Suppressor macrophage (primary cell): ENCODE measurements at places on chromosomes 7 and 10.

- DNase-seq = peak; percentile 42
These were observed 80.8 kb upstream of the KLF14 start for GRCh38 chr7:130814778-130815335.

DNA sequence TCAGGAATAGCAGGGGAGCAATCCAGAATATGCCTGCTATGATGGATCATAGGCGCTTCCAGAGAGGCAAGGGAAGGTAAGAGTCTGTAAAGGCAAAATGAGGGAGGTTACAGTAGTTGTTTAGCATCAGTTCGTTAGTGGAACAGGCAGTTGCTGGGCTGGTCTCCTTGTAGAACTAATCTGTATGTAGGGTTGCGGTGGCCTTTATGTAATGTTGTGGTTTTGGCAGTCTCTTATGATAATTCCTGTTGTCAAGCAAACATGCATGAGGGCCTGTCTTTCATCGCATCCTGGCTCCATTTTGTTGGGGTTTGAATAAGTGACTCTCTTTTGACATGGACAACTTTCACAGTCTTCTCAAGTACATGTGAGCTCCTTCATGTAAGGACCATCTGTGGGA lies 427.8 kb upstream of the LRGUK start:
- no peak for DNase-seq

DNA sequence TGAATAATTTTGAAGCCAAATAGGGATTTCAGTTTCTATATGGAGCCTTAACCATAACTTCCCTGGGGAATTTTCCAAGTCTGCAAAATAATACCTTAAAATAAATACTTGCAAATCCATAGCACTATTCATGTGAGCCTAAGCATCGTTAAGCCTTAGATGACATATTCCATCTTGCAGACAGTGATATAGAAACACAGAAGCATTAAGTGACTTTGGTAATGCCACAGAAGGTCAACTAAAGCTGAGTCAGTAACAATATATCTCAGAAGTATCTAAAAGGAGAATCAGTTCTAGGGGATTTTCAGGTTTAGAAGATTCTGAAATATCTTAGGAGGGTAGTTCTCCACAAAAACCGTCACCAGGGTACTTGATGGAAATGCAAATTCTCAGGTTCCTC lies 163.4 kb upstream of the COL1A2 start:
- no peak for DNase-seq

- no peak for DNase-seq
These were observed 255.8 kb downstream of the ABCA13 start for GRCh38 chr7:48426966-48427555.

GRCh38 chr7:13821152-13821787 lies 168.2 kb downstream of the ETV1 start:
- no peak for DNase-seq

DNA sequence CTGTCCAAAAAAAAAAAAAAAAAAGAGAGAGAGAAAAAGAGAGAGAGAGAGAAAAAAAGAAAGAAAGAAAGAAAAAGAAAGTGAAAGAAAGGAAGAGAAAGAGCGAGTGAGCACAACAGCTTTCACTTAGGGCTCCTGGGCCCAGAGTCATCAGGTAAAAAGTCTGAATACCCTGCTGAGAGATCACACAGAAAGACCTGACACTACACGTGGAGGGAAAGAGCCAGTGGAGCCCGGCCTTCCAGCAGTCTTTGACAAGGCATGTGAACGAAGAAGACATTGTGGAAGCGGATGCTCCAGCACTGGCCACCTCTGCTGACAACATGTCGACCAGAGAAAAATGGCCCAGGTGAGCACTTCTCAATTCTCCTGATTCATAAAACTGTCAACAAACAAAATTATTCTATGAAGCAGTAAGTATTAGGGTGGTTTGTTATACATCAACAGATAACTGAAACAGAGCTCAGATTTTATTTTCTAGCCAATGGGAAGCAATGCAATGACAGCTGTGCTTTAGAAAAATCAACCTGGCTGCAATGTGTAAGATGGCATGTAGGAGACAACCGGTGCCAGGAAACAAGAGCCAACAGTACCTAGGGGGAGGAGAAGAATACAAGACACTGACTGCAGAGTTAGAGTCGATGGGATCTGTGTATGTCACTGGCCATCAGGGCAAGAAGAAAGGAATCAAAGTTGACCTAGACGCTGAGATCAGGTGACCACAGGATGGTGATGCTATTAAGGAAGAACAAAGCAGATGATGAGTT lies 4.4 kb downstream of the RNF216 start:
- no peak for DNase-seq

GRCh38 chr7:50920031-50920635 lies 137.4 kb upstream of the GRB10 start:
- DNase-seq = no peak

DNA sequence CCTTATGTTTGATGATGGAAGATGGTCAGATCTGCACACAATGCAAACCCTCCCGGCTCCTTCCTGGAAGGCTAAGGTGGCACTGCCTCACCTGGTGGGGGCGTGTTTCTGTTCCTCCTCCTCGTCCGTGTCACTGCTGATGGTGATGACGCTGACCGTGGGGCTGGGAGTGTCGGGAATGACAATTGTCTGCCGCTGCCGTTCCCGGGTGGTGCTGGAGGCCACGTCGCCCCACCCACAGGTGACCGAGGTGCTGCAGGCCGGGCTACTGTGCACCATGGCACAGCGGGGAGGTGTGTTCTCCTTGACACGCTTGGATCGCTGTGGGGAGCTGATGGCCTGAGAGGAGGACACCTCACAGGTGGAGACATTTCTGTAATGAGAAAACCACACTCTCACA lies 73.1 kb downstream of the CLEC2L start:
- no peak for DNase-seq

DNA sequence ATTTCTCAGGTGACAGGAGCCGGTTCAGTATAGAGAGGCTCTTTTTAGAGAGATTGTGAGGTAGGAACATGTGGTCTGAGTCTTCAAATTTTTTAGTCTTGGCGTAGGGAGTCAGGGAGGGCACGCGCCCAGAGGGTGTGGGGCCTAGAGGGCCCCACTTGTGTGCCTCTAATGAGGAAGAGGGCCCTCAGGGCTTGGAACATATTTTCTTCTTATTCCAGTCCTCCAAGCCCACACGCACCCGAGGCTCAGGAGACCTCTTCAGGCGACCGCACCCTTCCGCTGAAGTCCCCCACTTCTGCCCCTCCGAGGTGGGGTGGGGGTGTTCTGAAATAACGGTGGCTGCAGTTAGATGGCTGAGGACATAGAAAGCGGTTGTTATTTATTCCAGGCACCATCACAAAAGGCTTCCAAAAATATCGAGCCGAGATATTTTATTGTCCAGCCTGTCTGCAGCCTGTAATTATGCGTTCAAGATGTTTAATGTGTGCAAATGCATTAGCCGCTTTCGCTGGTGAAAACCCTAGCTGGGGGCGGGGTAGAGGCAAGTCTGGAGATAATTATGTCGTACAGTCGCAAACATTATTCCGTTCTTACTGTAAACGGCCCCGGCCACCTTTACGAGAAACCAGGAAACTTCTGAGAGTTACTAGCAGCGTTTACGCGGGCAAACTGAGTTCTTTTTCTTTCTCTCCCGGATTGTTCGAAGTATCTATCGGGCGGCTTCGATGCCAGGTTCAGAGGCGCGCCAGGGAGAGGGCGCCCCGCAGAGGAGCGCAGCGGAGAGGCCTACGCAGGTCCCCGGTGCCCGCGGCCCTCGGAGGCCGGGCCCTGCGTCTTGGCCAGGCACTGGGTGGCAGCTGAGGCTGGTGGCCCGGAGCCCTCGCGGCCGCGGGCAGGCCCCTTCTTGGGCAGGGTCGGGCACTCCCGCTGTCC lies 12.9 kb upstream of the HOXA13 start:
- no peak for DNase-seq

GRCh38 chr7:26616235-26616634 lies 248.2 kb downstream of the SKAP2 start:
- DNase-seq = no peak

DNA sequence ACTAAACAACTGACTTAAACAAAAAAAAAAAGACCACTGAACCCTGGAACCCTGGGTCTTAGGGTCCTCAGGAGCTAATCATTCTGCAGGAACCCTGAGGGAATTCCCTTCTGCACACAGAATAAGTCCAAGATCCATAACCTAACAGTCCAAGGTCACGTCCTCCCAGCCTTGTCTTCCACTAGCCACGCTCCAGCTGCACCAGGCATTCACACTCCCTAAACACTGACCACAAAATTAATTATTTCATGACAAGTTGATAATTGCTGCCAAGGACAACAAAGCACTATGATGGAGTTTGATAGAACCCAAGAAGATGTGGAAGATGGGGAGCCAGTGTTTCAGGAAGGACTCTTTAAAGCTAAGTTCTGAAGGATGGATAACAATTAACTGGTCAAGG lies 130.6 kb downstream of the SH3PXD2A start:
- DNase-seq = no peak

DNA sequence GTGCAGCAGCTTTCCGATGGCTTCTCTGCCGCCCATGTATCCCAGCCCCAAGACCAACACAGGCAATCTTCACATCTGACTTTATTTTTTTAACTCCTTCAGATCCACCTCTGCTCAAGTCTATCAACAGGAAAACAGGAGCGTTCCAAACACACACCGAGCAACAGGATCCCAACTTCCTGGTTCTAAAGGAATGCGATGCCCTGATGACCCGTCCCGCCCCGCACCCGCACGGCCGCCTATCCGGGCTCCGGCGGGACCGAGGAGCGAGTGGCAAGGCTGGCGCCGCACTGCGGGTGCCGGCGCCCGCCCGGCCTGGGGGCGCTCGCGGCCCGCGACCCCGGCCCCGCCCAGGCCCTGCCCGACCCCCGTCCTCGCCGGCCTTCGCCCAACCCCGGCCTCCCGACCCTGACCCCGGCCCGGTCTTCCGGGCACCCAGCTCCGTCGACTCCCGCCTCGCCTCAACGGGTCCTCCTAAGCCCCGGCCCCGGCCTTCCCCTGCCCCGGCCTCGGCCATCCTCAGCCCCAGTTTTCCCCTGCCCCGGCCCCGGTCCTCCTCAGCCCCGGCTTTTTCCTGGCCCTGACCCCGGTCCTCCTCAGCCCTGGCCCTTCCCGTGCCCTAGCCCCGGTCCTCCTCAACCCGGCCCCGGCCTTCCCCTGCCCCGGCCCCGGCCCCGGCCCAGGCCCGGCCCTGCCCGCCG lies 730 bp downstream of the LARP4B start:
- peak; percentile 64 for DNase-seq

- no peak for DNase-seq
These were observed 162.1 kb downstream of the CHN2 start for GRCh38 chr7:29356631-29357030.

- DNase-seq = no peak
These were observed 124.7 kb downstream of the BICC1 start for GRCh38 chr10:58637352-58637751.

GRCh38 chr10:127849921-127850320 lies 42.8 kb downstream of the CLRN3 start:
- no peak for DNase-seq

DNA sequence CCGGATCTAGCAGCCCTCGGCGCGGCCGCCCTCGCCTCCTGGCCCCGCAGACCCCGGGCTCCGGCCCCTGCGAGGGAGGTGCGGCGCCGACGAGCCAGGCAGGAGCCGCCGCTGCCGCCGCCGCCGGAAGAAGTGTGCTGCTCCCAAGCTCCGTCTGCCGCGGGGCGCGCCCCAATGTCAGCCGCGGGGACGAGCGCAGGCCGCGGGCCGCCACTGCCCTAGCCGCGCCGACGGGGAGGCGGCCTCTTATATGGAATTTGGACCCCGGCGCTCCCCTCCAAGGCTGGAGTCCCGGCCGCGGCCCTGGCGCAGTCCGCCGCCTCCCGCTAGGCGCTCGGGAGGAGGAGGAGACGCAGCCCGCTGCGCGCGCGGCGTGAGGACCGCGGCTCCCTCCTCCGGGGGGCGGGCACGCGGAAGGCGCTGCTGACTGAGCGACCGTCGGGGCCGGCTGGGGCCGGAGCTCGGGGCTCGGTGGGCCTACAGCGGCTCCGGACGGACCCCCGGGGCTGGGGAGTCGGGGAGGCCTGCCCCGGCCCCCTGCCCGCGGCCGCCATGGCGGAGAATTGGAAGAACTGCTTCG lies at the start of gene TRIM8:
TSS of gene TRIM8 (plus strand) at position 414 of the 580 bp plus-strand sequence. CDS start at position 553, 139 bp downstream.
- peak; percentile 85 for DNase-seq

GRCh38 chr7:102186306-102186705 lies 100.4 kb upstream of the SH2B2 start:
- no peak for DNase-seq

DNA sequence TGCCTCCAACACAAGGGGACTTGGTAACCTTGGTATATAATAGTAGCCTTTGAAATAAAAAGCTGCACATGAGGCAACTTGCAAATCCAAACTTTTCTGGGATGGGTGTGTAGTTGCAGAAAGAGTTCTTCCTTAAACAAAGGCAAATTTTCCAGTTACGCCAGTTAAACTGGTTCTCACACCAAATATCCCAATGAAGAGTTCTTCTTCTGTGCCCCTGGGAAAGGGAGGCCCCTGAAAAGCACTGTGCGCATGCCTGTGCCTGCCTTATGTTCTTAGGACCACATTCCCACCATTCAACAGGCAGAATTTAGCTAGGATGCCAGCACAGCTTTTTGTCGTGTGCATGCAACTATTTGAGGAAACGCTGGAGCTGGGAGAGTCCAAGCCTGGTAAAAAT lies 164.8 kb upstream of the SLC25A13 start:
- no peak for DNase-seq

DNA sequence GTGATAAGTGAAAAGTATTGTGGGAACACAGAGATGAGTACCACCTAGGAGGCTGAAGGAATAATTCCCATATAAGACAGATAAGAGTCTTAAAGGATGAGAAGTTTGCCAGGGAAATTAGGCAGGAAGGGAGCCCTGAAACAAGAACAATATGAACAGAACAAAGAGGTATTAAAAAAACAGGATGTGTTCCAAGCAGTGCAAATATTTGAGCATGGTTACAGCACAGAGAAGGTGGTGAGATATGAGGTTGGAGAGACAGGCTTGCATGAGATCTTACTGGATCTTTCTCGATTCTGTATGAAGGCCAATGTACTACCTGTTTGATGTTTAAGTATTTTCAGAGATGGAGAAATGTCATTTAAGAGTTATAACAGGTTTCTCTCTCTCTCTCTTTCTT lies 20.3 kb downstream of the TAC1 start:
- DNase-seq = no peak

GRCh38 chr10:6780008-6780677 lies 200.1 kb upstream of the PRKCQ start:
- no peak for DNase-seq

DNA sequence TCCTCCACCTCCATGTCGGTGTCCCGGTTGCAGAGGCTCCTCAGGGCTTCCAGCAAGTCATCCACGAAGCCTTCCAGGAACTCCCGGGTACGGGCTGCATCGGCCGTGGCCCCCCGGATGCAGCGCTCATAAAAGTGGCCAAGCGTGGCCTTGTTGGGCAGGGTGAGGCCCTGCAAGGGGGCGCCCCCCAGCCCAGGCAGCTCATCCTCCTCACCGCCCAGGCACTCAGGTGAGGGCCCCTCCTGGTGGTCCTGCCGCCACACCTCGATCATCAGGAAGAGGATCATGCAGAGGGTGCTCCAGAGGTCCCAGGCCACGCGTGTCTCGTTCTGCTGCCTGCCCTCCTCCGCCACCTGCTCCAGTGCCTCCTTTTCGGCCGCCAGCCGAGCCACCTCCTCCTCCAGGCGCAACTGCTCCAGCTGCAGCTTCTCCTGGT lies 22.8 kb downstream of the ITPRIP start:
- no peak for DNase-seq
